Stimulated activated CD4-positive, alpha-beta T cell treated with anti-CD3 and anti-CD28 coated beads, TNF-alpha, amount 100 ng/mL, for 48 hours (primary cell): ENCODE measurements at places on chromosomes 7 and 10.

DNA sequence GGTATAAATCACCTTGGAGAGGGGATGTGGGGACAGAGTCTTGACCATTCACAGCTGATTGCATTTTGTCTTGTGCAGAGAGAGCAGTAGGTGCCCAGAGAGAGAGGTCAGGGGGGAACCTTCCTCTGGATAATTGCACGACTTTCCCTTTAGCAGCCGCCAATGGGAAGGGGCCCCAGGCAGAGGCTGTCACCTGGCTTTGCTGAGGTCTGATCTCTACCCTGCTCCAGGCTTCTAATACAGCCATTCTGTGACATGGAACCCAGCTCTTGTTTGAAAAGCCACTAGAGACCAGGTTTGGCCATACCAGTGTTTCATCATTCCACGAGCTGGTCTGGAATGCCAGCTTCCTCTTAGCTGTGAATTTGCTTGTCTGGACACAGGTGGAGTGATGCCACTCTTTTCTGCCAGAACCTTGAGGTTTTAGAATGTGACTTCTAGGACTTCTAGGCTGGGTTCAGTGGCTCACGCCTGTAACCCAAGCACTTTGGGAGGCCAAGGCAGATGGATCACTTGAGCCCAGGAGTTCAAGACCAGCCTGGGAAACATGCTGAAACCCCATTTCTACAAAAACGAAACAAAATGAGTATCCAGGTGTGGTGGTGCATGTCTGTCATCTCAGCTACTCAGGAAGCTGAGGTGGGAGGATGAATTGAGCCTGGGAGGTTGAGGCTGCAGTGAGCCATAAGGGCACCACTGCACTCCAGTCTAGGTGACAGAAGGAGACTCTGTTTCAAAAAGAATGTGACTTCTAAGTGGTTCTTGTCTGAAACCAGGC, 159.9 kb downstream of the CAMK1D start:
- DNase-seq: no peak

- no peak for DNase-seq
Observed at GRCh38 chr7:5677538-5678294, 103.7 kb downstream of the RNF216 start.

GRCh38 chr7:27739301-27739908, 557 bp upstream of the TAX1BP1 start:
- peak; percentile 0 for DNase-seq

DNA sequence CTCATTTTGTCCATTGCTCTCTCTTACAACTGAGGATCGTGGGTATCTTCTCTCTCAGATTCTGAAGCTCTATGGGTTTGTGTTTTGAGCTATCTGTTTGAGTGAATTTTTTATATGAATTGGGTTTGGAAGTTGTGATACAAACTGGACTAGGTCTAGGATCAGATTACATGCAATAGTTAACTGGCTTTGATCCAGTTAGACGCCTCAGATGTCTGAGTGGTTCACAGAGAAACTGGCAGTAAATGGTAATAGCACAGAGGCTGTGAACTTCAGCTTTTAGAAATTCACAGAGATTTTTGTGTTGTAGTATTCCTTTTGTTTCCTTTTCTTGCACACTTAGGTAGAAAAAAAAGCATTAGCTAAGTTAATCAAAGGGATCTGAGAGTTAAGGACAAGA, 12.7 kb upstream of the DNMBP start:
- DNase-seq: no peak

- no peak for DNase-seq
Observed at GRCh38 chr10:95655571-95656290, 780 bp downstream of the ALDH18A1 start.

- DNase-seq: no peak
Observed at GRCh38 chr10:48813291-48813690, 126.3 kb downstream of the LRRC18 start.

DNA sequence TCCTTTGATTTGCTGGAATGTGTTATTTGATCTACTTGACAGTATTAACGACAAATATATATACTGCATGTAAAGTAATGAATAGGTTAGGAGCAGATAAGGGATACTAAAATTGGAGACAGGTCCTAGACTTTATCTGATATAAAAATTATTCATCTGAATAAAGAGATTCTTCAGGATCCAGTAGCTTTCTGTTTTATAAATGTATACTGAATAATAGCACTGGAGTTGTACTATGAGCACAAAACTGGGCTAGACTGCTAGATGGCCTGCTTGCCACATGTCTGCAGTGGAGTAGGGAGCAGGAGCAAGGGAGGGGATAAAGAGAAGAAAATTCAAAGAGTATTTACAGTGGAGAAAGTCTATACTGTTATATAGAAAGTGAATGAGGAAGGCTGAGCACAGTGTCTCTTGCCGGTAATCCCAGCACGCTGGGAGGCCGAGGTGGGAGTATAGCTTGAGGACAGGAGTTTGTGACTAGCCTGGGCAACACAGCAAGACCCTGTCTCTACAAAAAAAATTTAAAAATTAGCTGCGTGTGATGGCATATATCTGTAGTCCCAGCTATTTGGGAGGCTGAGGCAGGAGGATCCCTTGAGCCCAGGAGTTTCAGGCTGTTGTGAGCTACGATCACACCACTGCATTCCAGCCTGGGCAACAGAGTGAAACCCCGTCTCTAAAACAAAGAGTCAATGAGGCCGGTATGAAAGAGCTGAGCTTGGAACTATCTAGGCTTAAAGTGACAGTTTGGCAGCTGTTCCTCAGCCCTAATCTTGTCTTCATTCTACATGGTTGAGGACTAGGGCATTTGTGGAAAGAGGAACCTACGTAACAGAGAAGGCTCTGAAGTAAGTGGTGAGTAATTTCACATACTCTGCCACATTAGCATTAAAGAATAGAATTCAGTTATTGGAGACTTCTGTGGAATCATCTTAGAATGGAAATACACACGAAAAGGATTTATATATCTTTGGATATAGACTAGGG, 41.8 kb downstream of the CD36 start:
- DNase-seq: no peak
